ENCODE measurements at places on chromosomes 3 and 15.

GRCh38 chr15:59532770-59533379 lies 78.7 kb upstream of the GCNT3 start:
- DNase-seq: no peak

DNA sequence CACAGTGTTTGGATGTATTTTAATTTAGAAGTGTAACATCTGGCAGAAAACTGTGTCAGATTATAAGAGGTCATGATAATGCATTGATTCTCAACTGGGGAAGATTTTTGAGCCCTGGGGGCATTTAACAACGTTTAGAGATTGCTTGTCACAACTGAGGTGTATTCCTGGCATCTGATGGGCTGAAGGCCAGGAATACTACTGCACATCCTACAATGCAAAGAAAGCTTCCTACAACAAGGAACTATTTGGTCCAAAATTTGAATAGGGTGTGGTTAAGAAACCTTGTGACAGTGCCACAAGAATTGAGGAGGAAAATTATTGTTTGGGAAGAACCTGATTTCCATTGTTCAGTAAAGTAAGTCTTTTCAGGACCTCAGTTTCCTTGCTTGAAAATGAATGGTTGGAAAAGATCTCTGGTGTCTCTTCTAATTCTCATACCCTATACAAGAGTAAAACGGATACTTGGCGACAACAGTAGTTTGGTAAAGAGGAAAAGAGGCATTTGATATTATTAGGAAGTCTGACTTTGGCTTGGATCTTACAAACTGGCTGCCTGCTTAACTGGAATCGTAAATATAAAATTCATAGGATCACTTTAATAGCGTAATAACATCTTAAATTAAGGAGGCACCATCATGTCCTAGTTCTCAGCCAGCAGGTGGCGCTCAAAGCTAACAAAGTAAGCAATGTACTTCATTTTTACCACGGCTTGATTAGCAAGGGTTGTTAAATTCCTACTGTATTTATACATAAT lies 4.3 kb downstream of the DAZL start:
- no peak for DNase-seq

DNA sequence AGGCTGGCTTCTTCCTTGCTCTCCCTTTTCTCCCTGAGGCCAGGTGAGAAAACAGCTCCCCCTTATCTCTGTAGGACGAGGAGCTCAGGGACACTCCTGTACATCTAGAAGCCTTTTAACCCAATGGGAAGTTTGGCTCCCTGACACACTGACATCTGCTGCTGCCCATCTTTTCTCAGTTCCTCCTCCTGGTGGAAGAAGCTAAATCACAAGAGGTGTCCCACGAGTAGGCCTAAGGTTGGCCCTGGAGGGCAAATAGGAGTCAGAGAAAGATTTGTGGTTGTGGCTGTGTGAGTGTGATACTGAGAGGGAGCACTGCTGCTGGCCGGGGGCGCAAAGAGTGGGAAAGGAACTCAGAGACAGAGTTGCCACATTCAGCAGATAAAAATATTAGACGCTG lies 49.5 kb downstream of the ARHGAP31 start:
- no peak for DNase-seq

GRCh38 chr3:35773417-35773816 lies 134.1 kb downstream of the ARPP21 start:
- no peak for DNase-seq

- DNase-seq: no peak
Observed at GRCh38 chr3:60585918-60586317, 665.3 kb downstream of the FHIT start.

DNA sequence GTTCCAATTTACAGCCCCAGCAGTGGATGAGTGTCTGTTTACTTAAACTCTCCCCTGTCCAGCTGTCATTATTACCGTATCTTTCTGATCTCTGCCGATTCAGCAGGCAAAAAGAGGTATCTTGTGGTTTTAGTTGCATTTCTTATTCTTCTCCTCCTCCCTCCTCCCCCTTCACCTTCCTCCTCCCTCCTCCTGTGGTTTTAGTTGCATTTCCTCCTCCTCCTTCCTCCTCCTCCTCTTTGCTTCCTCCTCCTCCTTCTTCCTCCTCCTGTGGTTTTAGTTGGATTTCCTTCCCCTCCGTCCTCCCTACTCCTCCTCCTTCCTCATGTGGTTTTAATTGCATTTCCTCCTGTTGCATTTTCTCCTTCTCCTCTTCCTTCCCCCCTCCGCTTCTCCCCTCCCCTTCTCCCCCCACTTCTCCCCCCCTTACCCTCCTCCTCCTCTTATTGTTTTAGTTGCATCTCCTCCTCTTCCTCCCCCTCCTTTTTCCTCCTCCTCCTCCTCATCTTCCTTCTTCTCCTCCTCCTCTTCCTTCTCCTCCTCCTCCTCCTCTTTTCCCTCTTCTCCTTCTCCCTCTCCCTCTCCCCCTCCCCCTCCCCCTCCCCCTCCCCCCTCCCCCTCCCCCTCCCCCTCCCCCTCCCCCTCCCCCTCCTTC lies 25.3 kb upstream of the VPS33B start:
- no peak for DNase-seq

DNA sequence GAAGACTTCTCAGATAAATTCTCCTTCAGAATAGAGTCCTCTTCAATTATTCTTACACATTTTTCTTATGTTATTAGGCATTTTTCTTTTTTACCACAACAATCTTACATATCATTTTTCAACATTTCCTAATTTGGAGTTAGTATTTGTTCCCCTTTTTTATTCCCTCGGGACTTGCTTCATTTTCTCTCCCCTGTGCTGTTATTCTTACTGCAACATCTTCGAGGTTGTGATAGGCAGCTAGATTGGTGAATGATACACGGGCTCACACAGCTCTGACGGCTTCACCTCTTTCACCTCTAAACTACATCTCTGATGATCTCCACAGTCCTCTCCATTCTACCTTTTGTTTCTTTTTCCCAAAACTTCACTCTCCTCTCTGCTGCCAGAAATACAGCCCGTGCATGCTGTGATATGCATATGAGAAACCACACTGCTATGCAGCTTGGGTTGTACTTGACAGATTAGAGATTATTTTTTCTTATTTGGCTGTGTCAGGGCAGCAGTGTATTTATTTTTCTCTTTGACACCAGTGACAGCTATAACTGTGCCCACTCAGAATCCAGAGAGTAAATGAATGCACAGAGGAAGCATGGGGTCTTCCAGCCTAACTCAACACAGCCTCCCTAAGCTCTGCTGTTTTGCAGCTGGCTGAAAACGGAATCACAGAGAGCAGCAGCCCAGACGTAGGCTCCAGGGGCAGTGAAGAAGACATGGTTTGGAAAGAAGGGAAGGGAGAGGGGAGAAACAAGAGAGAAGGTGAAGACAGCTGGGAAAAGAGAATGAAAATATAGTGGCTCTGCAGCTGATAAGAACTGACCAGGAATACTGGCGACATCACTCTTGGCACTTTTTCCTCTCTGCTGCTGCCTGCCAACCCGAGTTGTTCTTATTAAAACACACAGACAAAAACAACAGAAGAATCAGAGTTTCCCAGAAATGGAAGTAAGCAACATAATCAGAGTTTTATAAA lies 61.8 kb downstream of the SLC9A9 start:
- DNase-seq: no peak

- no peak for DNase-seq
Observed at GRCh38 chr3:130783629-130784028, 37.0 kb upstream of the PIK3R4 start.

GRCh38 chr15:62578960-62579359 lies 413.9 kb upstream of the C2CD4B start:
- DNase-seq: no peak

DNA sequence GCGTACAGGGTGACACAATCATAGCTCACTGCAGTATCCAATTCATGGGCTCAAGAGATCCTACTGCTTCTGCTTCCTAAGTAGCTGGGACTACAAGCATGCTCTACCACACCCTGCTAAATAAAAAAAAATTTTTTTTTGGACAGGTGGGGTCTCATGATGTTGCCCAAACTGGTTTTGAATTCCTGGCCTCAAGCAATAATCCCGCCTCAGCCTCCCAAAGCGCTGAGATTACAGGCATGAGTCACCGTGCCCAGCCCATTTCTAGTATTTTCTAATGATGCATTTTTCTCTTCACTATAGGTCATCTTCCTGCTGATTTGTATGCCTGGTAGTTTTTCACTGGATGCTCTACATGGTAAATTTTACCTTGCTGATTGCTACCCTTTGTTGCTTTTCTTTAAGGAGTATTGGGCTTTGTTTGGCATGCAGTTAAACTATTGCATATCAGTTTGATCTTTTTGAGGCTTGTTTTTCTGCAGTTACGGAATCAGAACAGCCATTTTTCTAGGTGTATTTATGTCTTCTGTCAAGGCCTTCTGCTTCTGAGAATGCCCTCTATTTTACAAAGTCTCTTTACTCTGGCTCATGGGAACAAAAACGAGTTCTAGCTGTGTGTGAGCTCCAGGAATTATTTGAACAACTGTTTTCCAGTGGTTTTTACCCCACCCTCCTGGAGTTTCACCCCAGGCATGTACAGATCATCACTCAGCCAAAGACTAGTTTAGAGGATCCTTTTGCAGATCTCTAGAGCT lies 14.2 kb upstream of the NPTN start:
- no peak for DNase-seq

- DNase-seq: no peak
Observed at GRCh38 chr15:59616379-59616778, 4.8 kb downstream of the GCNT3 start.

GRCh38 chr3:160091441-160091840 lies 102.8 kb downstream of the IL12A start:
- DNase-seq: no peak

DNA sequence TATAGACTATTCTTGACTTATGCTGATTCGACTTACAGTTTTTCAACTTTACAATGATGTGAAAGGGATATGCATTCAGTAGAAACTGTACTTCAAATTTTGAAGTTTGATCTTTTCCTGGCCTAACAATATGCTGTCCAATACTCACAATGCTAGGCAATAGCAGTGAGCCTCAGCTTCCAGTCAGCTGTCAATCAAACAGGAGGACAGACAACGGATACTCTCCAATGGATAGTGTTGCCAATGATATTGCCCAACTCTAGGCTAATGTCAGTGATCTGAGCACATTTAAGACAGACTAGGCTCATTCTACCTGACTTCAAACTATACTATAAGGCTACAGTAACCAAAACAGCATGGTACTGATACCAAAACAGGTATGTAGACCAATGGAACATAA lies 55.0 kb upstream of the ZNF280D start:
- DNase-seq: no peak

DNA sequence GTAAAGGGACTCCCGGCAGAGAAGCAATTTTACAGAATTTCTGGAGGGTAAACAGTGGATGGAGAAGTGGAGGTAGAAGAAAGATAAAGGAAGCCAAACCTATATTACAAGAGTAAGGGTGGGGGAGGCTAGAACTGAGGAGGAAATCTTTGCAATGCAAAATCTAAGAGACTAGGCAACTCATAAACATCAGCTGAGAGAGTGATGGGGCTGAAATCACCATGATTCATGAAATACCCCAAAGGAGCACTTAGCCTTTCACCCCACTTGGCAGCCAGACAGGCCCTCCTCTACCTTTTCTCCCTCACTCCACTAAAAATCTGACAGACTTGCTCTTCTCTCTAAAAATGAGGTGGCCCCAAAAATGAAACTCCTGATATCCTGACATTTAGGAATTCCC lies 19.5 kb upstream of the ZBTB38 start:
- DNase-seq: no peak

All from GM18507 (cell line).